Foreskin keratinocyte (primary cell): ENCODE measurements at places on chromosomes 4 and X. TPM values are rescaled to one million over a fixed set of nuclear protein-coding genes. Genes with fewer than 3 reads are reported as not detected.

DNA sequence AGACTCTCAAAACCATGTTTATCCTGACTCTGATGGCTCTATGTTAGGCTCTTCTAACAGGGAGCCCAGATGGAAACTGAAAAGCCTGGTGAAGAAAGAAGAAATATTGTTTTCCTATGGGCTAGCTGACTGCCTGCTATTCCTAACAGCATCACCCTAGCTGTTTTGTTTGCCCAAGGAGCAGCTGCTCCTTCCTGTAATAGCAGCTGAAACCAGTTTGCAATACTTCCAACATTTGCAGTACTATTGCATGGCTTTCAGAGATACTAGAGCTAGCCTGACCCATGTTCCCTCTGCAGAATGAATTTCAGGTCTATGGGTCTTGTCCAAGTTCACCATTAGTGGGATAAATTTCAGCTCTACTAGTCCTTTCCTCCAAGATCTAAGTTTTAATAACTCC, 495.2 kb downstream of the INPP4B start:
- DNase-seq: no peak

DNA sequence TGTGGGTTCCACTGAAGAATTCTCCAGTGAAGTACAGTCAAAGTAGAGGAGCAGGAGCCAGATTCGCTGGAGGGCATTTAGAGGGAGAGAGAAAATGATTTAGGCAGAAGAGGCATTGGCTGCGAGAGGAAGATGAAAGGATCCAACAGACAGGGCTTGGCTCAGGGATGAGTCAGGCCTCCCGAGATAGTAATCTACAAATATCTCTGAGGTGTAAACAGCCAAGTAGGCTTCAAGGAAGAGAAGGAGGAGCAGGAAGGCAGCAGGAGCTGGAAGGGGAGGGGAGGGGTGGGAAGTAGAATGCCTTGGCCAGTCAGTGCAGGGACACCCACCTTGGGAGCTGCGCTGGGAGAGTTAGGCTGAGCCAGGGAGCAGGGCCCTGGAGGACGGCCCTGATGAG, 55.5 kb downstream of the PJA1 start:
- DNase-seq: peak; percentile 87

The NKX6-1 gene
- total RNA-seq: not detected in 2 replicates

- DNase-seq: no peak
These were observed 181.6 kb downstream of the LARP7 start for GRCh38 chr4:112818594-112818965.
